ENCODE measurements at places on chromosomes 11 and 22. TPM values are rescaled to one million over a fixed set of nuclear protein-coding genes. Genes with fewer than 3 reads are reported as not detected.

The LRRC4C gene
- not detected for total RNA-seq

The B4GALNT4 gene
- total RNA-seq: 6.1 TPM

DNA sequence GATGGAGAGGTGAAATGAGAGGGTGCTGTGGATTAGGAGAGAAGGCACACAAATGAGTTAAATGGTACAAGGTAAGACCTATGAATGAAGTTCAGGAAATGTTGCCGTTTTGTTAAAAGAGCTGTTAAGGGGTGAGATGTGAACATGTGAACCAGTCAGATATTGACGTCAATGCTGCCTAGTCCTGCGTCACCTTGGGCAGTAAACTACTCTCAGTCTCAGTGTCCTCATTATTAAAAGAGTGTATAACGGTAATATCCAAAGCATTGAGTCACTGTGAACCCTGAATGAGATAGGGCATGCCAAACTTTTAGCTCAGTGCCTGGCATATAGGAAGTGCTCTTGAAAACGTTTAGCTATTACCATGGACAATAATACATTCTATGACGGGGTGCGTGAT lies 32.4 kb upstream of the SORL1-AS1 start:
- no peak for DNase-seq

- DNase-seq: no peak
These were observed 150.2 kb upstream of the POU2AF2 start for GRCh38 chr11:111095327-111095726.

DNA sequence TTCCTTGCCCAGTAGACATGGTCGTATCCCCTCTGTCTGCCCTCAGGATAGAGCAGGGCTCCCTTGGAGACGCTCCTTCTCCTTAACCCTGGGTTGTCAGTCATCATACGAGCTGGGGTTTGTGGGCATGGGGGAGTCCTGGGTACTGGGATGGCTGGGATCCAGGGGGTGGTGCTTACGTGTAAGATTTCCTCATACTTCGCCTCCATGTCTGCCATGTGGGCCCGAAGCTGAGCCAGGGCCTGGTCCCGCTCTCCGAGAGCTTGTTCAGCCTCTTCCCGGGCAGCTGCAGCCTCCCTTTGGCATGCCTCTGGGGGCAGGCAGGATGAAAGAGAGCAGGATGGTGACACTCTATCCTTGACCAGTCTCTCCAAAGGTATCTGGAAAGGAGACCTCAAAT lies 5.3 kb downstream of the NHERF4 start:
- DNase-seq: no peak

DNA sequence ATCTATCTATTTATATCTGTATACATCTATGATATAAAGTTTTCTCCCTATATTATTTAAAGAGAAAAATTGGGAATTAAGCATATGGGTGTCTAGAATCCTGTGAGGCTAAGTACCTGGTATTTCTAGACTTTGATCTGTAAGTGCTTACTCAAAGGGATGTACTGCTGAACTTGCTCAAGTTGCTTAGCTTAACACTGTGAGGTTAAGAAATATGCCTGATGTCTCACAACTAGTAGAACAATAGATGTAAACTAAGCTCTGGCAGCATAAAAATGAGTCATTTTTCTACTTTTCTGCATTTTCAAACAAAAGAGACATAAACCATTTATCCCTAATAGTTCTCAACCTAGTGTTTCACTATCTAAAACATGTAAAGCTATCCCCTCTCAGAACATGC lies 744.4 kb upstream of the ANO3 start:
- DNase-seq: no peak

- no peak for DNase-seq
These were observed 407.8 kb upstream of the NARS2 start for GRCh38 chr11:78982473-78982872.

DNA sequence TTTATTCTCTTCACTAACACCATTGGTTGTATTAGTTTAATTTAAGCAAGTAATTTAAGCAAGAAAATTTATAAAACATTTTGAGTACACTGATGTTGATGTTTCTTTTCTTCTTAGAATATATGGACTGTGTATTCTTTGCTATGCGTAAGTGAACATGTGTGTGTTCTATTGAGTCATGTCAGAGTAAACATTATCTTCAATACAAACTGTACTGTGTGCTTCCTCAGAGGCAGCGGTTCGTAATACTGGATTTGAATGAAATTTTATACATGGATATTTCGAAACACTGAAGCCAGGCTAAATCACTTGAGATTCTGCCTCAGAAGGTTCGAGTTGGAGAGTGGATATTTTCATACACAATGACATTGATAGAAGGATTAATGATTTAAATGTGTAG lies 452.6 kb downstream of the LUZP2 start:
- no peak for DNase-seq

- no peak for DNase-seq
These were observed 22.7 kb downstream of the KCNJ4 start for GRCh38 chr22:38432264-38432663.

All from PC-9 (cell line).